ENCODE measurements at places on chromosomes 3 and 15.

- peak; percentile 63 for DNase-seq
Measured at GRCh38 chr15:63402498-63403253, 21.0 kb upstream of the CA12 start.

GRCh38 chr3:183563536-183563874 is 8.0 kb upstream of the KLHL6 start:
- DNase-seq, result no peak

- DNase-seq, result no peak
Measured at GRCh38 chr3:109548192-109548938, 211.0 kb upstream of the DPPA4 start.

GRCh38 chr15:29888646-29889045 is 66.4 kb upstream of the TJP1 start:
- DNase-seq, result no peak

DNA sequence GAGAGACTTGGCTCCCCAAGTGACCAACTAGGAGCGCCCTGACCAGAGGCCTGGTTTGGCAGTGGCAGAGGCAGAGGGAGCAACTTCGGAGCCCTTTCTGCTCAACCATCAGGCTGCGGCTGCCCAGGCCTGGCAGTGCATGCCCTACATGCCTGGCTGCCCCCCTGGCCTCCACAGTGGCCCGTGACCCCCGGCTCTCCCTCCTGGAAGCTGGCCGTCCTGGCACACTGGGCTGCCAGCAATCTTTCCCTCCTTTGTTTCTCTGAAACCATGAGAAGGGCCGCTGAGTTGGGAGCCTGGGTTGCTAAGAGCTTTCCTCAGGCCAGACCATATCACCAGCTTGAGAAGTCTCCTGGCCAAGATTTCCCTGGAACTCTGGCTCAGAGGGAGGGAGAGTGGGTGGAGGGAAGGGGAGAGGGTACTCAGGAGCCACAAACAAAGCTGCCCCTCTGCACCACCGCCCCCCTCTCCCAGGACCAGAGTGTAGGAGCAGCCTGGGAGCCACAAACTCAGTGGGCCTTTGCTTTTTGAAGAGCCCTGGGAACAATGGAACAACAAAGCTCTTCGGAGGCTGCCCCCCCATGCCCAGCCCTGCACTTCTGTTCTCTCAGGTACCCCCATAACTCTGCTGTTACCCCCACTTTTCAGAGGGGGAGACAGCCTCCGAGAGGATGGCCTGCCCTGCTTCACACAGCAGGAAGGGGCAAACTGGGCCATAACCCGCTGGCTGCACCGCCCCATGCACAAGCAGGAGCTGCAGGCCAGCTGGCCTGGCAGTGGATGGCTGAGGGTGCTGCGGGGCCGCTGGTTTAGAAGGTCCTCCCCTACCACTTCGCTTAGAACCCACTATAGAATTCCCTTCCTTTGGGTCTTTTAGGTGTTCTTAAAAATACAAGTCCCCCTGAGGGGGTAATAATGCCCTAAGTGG is 11.3 kb downstream of the CORO2B start:
- DNase-seq, result no peak

- no peak for DNase-seq
Measured at GRCh38 chr3:105137911-105138310, 228.8 kb upstream of the ALCAM start.

GRCh38 chr3:127350172-127351050 is 62.6 kb upstream of the PRR20G start:
- DNase-seq, result no peak
